ENCODE measurements at places on chromosomes 3 and 15.
A peak's percentile ranks its signal among the peaks of the same experiment; 100 is the strongest.

DNA sequence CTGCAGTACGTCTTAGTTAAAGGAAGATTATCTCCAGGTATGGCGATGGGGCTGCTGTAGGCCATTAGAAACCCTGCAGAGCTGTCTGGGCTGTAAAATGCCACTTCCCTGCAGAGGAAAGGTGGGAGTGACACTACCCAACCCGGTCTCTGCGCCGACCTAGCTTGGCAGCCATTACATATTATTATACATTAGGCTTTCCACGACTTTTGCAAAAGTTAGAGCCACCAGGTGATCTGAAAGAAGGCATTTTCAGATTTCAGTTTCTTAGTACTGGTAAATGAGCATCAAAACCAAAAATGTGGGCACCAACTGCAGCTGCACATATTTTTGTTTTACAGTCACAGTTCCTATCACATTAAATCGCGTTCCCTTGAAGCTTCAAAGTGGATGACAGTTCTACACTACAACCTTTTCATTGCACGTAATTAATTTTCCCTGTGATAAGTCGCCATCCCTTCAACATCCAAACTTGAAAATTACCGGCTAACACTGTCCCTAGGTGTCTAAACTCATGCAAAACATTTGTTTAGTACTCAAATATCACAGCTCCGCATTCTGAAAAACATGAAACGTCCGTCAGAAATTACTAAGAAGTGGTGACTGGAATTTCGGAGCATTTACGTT lies 81.4 kb upstream of the CHD2 start:
- peak; percentile 28 for DNase-seq

DNA sequence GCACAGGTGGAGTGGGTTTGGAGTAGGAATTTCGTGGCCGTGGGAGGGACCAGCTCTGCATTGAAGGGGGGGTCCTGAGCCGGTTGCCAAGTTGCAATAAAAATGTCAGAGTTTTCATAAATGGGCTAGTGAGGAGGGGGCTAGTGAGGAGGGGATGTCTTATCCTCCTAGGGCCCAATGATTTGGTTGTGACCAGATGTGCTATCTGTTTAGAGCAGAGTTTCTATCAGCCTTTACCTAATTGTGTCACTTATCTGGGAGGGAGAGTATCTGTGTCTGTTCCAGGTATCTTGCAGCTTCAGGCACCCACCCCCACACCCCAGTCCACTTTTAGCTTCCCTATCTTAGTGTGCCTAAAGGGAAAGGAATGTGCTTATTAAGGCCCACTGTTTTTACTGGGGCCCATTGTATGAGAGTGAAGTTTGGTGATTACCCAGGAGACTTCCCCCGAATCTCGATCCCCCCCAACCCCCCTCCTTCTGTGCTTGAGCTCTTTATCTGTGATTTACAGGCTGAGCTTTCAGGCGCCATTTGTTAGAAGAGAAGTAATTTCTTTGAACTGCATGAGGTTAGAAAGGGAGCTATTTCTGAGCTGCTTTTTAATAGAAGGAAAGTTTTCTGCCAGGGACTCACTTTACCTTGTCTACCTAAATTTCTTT lies 42.6 kb downstream of the PPCDC start:
- no peak for DNase-seq

DNA sequence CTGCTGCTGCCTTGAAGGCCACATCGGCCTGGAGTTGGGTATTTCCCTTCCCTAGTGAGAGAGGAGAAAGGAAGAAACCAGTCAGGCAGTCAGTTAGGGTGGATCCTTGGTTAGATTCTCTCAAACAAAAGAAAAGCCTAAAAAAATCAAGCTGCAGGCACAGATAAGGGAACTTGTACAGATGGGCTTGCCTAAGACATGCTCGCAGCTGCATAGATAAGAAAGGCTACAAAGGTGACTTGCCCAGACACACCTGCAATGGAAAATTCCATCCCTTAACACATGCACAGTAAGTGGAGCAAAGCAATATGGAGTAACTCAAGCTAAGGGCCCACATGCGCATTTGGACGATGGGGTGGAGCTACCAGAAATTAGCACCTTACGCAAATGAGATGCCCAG lies 199.7 kb upstream of the ARPP21 start:
- DNase-seq = no peak

- no peak for DNase-seq
Observed at GRCh38 chr3:60630953-60631352, 620.3 kb downstream of the FHIT start.

GRCh38 chr3:124793054-124793739 lies 62.9 kb downstream of the UMPS start:
- no peak for DNase-seq

DNA sequence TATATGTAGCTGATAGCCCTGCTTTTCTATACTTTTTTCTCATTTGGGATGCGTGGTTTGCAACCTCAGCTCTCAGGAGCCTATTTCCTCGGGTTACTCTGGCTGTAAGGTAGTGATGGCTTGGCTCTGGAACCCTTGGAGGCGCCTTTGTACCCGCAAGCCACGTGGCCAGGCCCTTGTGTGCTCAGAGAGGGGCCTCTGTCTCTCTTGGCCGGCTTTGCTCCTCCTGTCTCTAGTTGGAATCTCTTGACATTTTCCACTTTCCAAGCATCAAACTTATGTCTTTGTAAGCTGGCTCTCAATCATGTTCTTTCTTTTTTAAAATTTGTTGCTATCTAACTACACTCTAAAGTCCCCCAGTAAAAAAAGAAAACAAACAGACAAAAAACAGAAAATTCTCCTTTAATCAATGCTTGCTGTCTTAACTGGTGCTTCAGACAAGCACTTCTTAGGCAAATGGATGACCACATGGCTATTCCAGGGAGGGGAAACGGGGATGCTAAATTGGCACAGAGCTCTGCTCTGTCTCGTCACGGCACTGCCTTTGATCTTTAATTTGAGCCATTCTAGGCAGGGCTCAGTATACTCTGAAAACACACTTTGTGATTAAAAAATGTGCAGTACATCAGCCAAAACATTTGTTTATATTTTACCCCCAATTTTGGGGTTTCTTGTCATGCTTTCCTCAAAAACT lies 180.4 kb upstream of the NR2E3 start:
- no peak for DNase-seq

GRCh38 chr15:67839499-67839928 lies 331 bp downstream of the RNU6-1 start:
- no peak for DNase-seq

GRCh38 chr3:194870394-194871110 lies 184.9 kb downstream of the FAM43A start:
- no peak for DNase-seq

DNA sequence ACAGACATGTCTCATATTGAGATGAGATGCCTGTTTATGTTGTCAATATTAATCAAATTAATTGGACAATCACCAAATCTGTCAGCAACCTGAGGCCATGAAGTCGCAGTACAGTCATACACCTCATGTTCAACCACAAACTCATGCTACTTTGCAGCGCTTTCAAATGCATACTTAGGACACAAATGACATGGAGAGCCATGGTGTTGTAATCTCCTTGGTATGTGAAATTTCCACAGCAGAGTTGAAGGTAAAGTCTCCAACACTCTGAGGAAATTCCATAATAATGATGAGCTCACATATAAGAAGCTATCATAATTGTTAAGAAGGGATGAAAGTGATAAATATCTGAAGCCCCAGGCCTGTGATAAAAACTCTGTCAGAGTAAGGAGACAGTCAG lies 873.9 kb downstream of the MCTP2 start:
- DNase-seq = no peak

GRCh38 chr3:194884649-194885315 lies 199.1 kb downstream of the FAM43A start:
- DNase-seq = no peak

GRCh38 chr3:61520966-61521628 lies 40.3 kb upstream of the PTPRG start:
- DNase-seq = peak; percentile 86

DNA sequence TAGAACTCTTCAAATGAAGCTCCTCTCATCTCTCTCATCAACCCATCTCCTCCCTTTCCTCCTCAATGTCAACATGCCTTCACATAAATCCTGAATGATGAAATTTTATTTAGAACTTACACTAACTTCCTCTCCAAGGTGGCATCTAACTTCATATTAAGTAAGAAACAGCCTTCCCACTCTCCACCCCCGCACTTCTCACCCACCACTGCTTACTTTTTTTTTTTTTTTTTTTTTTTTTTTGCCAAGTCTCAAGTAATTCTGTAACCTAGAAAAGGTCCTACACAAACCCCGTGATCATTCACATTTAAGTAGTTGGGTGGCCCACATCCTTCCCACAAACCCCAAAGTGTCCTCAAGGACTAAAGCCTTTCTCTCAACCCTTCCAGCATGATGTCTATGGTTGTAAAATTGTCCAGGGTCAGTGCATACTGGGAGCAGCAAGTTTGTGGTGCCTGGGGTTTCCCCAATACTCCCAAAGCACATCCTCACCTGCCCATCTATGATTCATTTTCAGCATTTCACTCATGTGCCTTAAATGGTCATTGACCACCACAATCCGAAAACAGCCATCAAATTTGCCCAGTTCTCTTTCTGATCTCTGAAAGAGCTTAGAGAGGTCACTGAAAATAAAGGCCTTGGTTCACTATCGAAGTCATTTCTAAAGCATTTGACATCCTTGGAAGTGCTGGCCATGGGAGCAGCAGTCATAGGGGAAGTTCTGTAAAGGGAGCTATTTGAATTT lies 47.2 kb downstream of the CD86 start:
- DNase-seq = peak; percentile 78

DNA sequence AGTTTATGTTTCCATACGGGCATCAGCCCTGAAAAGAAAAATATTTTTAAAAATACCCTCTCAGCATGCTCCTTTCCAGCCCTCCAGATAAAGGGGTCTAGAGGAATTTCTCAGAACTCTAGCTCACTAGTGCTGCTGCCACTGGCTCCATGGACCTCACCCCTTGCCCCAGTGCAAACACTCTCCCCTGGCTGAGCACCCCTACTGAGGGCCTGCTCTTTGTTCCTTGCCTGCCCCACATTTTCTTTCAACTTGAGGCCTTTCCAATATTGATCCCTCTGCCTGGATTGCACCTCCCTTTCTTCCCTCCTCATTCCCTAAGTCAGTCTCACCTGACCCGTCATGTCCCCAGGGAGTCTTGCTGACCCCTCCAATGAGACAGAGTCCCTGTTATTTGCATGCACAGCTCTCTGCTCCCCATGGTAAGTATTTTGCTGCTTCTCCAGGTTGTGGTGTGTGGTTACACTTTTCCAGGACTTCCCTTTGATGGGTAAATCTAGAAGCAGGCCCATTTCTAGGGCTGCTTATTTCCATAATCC lies 196.5 kb downstream of the EPHB1 start:
- no peak for DNase-seq

GRCh38 chr3:69320871-69321271 lies 65.0 kb downstream of the FRMD4B start:
- DNase-seq = no peak

DNA sequence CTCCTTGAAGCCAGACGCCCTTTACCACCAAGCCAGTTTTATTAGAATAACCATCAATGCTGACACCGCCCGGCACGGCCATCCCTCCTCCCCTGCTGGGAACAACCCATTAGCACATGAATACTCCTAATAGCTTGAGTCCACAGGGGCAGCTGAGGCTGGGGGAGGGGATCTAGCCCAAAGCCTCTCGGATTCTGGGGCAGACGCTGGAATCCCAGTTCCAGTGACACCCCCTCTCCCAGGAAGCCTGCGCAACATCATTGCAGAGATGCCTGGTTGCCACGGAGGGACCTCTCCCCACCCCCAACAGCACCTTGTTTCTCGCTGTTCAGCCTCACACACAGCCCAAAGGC lies 1.2 kb upstream of the LINGO1 start:
- no peak for DNase-seq

DNA sequence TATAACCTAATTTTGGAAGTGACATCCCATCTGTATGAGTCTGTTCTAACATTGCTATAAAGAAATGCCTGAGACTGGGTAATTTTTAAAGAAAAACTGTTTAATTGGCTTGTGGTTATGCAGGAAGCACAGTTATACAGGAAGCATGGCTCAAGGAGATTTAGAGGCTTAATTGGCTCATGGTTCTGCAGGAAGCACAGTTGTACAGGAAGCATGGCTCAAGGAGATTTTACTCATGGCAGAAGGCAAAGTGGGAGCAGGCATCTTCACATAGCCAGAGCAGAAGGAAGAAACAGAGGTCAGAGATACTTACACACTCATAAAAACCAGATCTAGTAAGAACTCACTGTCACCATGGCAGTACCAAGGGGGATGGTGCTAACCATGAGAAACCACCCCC lies 193.1 kb upstream of the ADAMTS9 start:
- no peak for DNase-seq

All from activated CD4-positive, alpha-beta T cell treated with anti-CD3 and anti-CD28 coated beads, Interleukin-2, amount 50 U/mL, for 16 hours (primary cell).